ENCODE measurements at places on chromosomes 7 and 10. TPM values are rescaled to one million over a fixed set of nuclear protein-coding genes. Genes with fewer than 3 reads are reported as not detected.

- no peak overlapping the region for H3K27ac ChIP-seq
- no peaks in the 10 kb centered on the region for H3K4me1 ChIP-seq
- DNase-seq = no peak
- no peak overlapping the region for H3K4me3 ChIP-seq
- no peaks in the 10 kb centered on the region for H3K36me3 ChIP-seq
These were observed 334.8 kb downstream of the TNS3 start for GRCh38 chr7:47247132-47247531.

DNA sequence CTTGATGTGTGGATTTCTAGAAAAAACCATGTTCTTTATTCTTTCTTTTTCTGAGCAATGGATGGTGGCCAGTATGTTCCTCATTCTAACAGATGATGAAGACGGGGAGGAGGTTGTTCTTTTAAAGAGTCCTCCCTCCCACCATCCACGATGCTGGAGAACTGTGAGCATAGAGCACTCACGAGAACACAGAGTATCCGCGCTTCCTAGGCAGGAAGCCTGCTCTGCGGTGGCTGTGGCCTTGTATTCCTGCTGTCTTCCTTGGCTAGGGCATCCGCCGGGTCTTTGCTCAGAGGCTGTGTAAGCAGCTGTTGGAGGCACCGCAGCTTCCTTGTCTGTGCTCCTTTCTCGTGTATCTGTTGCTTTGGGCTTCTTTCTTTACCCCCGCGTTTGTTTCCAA is 214.2 kb downstream of the CCDC3 start:
- H3K36me3 ChIP-seq = no peaks in the 10 kb centered on the region
- no peaks in the 10 kb centered on the region for H3K4me1 ChIP-seq
- H3K27ac ChIP-seq = no peak overlapping the region
- no peak for DNase-seq

GRCh38 chr10:124592736-124593430 is 131.3 kb downstream of the LHPP start:
- DNase-seq = no peak
- no peaks in the 10 kb centered on the region for H3K27me3 ChIP-seq
- H3K27ac ChIP-seq = no peak overlapping the region

GRCh38 chr10:79392506-79393176 is 45.4 kb downstream of the PPIF start:
- no peak for DNase-seq
- H3K4me1 ChIP-seq = no peaks in the 10 kb centered on the region
- H3K4me3 ChIP-seq = no peak overlapping the region
- no peaks in the 10 kb centered on the region for H3K27me3 ChIP-seq
- H3K36me3 ChIP-seq = no peaks in the 10 kb centered on the region

GRCh38 chr10:65847436-65848230 is 1078.2 kb upstream of the LRRTM3 start:
- H3K27me3 ChIP-seq = no peaks in the 10 kb centered on the region
- H3K4me3 ChIP-seq = no peak overlapping the region
- no peaks in the 10 kb centered on the region for H3K36me3 ChIP-seq
- DNase-seq = no peak

DNA sequence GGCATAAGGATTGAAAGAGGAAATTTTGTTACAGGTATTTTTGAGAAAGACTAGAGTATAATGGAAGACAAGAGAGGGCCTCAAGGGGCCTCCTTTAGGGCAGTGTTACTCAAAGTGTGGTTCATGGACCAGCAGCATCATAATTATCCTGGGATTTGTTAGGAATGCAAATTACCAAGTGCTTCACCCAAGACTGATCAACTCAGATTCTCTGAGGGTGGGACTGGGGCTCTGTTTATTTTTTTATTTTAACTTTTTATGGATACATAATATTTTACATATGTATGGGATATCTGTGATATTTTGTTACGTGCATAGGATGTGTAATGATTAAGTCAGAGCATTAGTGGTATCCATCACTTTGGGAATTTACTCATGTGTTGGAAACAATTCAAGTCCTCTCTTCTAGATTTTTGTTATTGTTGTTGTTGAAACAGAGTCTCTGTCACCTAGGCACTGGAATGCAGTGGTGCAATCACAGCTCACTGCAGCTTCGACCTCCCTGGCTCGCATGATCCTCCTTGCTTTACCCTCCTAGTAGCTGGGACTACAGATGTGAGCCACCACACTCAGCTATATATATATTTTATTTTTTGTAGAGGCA is 2.2 kb upstream of the KCTD7 start:
- H3K27me3 ChIP-seq = no peaks in the 10 kb centered on the region
- peaks cover 4% of the 10 kb centered on the region for H3K4me1 ChIP-seq
- no peaks in the 10 kb centered on the region for H3K36me3 ChIP-seq
- no peak overlapping the region for H3K27ac ChIP-seq

DNA sequence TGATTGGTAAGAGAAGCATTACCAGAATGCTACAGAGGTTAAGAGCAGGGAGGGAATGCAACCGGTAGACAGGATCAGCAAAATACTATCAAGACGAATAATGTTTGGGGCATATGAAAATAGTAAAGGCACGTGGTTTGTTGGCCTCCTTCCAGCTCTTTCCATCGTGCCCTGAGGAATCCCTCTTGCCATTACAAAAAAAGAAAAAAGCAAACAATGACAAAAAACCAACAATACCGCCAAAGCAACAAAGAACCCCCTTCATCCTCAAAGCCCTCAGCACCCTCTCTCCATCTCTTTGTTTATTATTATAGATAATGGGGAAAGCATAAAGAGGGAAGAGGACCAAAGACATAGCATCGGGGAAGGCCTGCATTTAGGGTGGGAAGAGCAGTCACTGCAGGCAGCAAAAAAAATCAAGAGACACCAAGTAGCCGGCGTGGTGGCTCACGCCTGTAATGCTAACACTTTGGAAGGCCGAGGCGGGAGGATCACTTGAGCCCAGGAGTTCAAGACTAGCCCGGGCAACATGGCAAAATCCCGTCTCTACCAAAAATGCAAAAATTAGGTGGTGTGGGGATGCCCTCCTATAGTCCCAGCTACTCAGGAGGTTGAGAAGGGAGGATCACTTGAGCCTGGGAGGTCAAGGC is 78.0 kb downstream of the HIP1 start:
- no peak overlapping the region for H3K4me3 ChIP-seq
- H3K36me3 ChIP-seq = no peaks in the 10 kb centered on the region
- no peaks in the 10 kb centered on the region for H3K4me1 ChIP-seq
- no peaks in the 10 kb centered on the region for H3K27me3 ChIP-seq

GRCh38 chr7:50302486-50303334 is 1.8 kb upstream of the IKZF1 start:
- H3K36me3 ChIP-seq = no peaks in the 10 kb centered on the region
- no peak overlapping the region for H3K4me3 ChIP-seq
- H3K27ac ChIP-seq = no peak overlapping the region
- DNase-seq = no peak
- H3K27me3 ChIP-seq = peaks cover 52% of the 10 kb centered on the region
- peaks cover 6% of the 10 kb centered on the region for H3K4me1 ChIP-seq

GRCh38 chr7:112266595-112267270 is 60.2 kb downstream of the ZNF277 start:
- H3K4me1 ChIP-seq = 0 out of 2 replicates have a peak, but pooled peaks cover 3% of the 10 kb centered on the region
- no peak overlapping the region for H3K4me3 ChIP-seq
- no peaks in the 10 kb centered on the region for H3K27me3 ChIP-seq
- no peaks in the 10 kb centered on the region for H3K36me3 ChIP-seq
- no peak overlapping the region for H3K27ac ChIP-seq

- no peak overlapping the region for H3K4me3 ChIP-seq
- H3K27ac ChIP-seq = no peak overlapping the region
- no peaks in the 10 kb centered on the region for H3K27me3 ChIP-seq
- DNase-seq = no peak
- no peaks in the 10 kb centered on the region for H3K36me3 ChIP-seq
- no peaks in the 10 kb centered on the region for H3K4me1 ChIP-seq
These were observed 545.5 kb upstream of the FOXK1 start for GRCh38 chr7:4136501-4137110.

DNA sequence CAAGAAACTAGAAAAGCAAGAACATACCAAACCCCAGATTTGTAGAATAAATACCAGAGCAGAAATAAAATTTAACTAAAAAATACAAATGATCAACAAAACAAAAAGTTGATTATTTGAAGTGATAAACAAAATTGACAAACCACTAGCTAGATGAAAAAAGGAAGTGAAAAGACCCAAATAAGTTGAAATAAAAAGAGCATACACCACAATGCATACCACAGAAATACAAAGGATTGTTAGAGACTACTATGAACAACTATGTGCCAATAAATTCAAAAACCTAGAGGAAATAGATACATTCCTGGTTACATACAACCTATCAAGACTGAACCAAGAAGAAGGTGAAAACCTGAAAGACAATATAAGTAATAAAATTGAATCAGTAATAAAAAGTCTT is 333.4 kb downstream of the SH2D4B start:
- no peaks in the 10 kb centered on the region for H3K36me3 ChIP-seq
- no peaks in the 10 kb centered on the region for H3K27me3 ChIP-seq

DNA sequence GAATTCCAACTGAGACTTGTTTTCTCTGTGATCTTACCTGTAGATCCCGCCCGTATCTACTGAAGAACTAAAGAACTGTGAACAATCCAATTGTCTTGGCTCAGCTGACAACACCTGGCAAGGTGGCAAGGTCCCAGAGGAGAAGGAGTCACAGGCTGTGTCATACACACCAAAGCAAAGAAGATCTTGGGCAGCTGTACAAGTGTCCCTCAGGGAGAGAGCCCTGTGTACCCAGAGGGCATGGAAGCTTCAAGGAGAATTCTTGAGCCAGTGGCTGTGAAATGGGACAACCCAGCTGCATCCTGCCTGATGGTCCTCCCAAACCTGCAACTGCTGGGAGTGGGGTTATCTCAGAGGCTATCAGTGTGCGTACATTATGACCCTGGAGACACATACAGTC is 46.7 kb upstream of the TECTB start:
- no peak overlapping the region for H3K27ac ChIP-seq
- H3K4me3 ChIP-seq = no peak overlapping the region
- no peaks in the 10 kb centered on the region for H3K36me3 ChIP-seq
- H3K4me1 ChIP-seq = no peaks in the 10 kb centered on the region

GRCh38 chr7:47678641-47679380 is 96.9 kb upstream of the TNS3 start:
- H3K27me3 ChIP-seq = no peaks in the 10 kb centered on the region
- H3K36me3 ChIP-seq = no peaks in the 10 kb centered on the region
- no peak overlapping the region for H3K4me3 ChIP-seq
- no peak for DNase-seq
- H3K4me1 ChIP-seq = peaks cover 31% of the 10 kb centered on the region

DNA sequence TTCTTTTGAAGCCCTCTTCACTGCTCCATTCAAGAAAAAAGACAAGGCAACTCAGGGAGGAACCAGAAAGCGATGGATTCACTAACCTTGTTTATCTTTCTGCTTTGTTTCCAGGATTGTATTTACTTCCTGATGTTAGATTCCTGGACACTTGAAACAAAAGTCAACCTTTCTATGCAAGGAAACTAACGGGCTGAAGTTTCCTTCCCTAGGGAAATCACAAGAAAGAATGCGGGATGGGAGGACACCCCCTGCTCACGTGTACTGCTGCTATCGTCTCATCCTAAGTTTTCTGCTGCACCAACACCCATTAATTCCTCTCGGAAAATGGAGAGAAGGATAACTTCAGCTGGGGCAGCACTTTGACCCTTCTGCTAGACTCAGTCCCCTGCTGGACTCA is 50.3 kb downstream of the ELMO1 start:
- peaks cover 5% of the 10 kb centered on the region for H3K27me3 ChIP-seq
- no peak for DNase-seq
- no peaks in the 10 kb centered on the region for H3K36me3 ChIP-seq
- H3K4me1 ChIP-seq = no peaks in the 10 kb centered on the region
- no peak overlapping the region for H3K27ac ChIP-seq

- H3K4me3 ChIP-seq = peak overlapping the region; percentile 83
- peaks cover 16% of the 10 kb centered on the region for H3K36me3 ChIP-seq
- DNase-seq = no peak
- H3K27me3 ChIP-seq = no peaks in the 10 kb centered on the region
- H3K4me1 ChIP-seq = peaks cover 33% of the 10 kb centered on the region
These were observed 3.2 kb downstream of the SLC4A2 start for GRCh38 chr7:151062399-151063211.

- no peak within 1 kb of the TSS for H3K27ac ChIP-seq
- no peaks in the 10 kb centered on the region for H3K36me3 ChIP-seq
These were observed at the start of gene GRM3 for GRCh38 chr7:86643561-86644281. TSS of gene GRM3 (plus strand) at chr7:86643909. CDS start at chr7:86765146, 121,237 bp downstream.

DNA sequence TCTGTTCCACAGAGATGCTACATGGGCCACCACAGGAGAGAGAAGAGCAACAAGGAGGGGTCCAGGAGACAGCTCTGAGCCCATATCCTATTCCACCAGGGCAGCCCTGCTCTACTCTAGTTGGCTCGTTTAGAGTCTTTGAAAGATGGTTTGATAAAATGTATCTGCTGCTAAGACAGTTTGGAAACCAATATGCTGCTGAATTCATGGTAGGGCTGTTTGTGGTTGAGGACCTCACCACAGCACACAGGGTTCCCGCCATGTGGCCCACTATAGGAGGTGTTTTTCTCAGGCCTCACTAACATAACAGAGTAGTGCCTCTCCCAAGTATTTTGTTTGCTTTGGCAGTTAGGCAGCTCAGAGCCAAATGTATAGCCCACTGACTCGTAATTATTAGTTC is 35.8 kb upstream of the ZC3HAV1L start:
- H3K36me3 ChIP-seq = peaks cover 22% of the 10 kb centered on the region
- H3K4me3 ChIP-seq = no peak overlapping the region
- no peak overlapping the region for H3K27ac ChIP-seq
- DNase-seq = no peak

DNA sequence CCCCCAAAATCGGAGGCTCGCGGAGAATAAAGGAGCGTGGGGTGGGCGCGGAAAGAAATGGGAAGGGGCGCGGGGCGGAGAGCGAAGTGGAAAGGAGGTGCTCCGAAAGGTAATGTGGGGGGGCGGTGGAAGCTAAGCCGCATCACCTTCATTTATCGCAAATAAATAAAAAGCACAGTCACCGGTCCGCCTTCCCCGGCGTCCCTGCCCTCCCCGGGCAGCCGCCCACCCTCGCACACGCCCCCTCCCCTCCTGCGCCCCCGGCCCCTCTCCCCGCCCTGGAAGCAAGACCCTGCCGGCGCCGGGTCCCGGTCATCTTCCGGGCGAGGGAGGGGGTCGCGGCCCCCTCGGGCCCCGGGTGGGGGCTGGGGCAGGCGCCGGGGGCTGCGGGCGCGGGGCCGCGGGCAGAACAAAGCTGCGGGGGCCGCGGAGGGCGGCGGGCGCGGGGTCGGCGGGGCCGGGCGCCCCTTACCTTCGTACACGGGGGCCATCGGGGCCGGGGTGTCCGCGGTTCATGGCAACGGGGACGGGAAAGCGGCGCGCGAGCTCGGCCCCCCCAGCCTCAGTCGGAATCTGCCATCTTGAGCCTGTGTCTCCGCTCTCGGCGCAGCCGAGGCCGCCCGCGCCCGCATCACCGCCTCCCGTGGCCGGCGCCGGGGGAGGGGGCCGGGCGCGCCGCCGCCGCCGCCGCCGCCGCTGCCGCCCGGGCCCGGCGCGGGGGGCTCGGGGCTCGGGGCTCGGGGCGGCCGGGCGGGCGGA is 486 bp downstream of the HIPK2 start:
- DNase-seq = no peak
- peak overlapping the region; percentile 95 for H3K27ac ChIP-seq
- H3K36me3 ChIP-seq = no peaks in the 10 kb centered on the region
- H3K27me3 ChIP-seq = no peaks in the 10 kb centered on the region

MRPL32 gene
- 52.8 TPM for total RNA-seq

ATG9B gene
- 0.98 TPM for total RNA-seq

TMEM273 gene
- total RNA-seq = 0.23 TPM

FAM13C gene
- not detected for total RNA-seq

CRTAC1 gene
- 0.23 TPM for total RNA-seq

FBXW4 gene
- total RNA-seq = 61.5 TPM

RRP12 gene
- total RNA-seq = 94.9 TPM

COPG2 gene
- total RNA-seq = 26.0 TPM

All from Panc1 (cell line).